ENCODE measurements at places on chromosomes 12 and 14. TPM values are rescaled to one million over a fixed set of nuclear protein-coding genes. Genes with fewer than 3 reads are reported as not detected.

DNA sequence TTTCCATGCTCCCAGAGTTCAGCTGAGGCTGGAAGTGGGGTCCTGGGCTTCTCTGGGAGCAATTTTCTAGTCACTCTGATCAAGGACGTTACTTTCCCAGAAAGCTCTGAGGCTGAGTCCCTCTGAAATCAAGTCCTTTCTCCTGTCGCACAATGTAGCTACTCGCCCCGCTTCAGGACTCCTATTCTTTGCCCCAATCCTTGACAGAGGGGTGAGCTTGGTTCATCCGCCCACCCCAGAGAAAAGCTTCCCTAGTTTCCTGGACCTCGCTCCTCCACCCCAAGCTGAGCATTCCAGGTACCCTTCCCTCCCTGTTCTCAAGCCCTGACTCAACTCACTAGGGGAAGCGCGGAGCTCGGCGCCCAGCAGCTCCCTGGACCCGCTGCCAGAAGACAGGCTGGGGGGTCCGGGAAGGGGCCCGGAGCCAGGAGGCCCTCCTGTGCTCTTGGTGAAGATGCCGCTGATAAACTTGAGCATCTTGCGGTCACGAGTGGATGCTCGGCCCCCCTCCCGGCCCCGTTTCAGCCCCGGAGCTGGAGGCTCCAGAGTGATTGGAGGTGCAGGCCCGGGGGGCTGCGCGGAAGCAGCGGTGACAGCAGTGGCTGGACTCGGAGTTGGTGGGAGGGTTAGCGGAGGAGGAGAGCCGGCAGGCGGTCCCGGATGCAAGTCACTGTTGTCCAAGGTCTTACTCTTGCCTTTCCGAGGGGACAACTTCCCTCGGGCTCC is 1.6 kb downstream of the AGAP2 start:
- DNase-seq = no peak

DNA sequence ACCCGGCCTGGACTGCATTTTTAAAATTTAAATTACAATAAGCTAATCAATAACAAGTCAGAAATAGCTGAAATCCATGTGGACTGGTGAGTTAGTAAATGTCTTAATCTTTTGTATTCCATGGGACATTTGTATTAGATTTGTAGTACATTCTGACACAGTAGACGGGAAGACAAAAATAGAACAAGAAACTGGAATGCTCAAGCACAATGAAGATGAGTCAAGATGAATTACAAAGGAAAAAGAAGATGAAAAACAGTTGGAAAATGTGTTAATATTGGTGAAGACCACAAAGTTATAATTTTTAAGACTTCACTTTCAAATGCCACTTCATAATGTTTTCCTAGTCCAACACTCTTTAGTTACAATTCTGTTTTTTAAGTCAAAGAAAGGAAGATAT is 97.8 kb upstream of the FERMT2 start:
- DNase-seq = no peak

GRCh38 chr12:26817183-26817591 is 15.8 kb downstream of the ITPR2 start:
- no peak for DNase-seq

DNA sequence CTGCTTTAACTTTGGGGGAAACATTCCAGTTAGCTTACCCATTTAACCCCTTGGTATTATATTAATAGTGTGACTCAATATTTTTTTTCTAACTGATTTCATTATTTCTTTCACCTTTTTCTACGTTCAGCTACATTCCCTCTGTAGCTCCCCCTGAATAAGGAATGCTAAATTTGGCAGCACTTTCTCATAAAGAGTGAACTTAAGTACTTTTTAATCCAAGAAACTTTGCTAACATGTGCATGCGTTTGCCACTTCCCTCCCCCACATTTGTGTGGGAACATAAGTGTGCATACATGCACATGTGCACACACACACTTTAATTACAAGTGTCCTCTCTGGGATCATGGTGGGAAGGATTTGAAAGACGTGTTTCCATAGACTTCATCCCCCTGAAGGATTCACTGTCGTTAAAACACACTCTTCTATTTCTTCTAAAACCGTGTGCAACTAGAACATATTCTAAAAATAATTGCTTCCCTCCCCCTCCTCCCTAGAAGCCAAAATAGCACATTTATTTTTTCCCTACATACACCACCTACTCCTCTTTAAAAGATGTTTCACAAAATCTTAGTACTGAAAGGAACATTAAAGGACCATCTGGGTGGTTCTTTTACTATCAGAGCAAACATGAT is 142.6 kb downstream of the PPM1H start:
- peak; percentile 22 for DNase-seq

GRCh38 chr12:104747955-104748354 is 210.1 kb downstream of the SLC41A2 start:
- DNase-seq = no peak

DNA sequence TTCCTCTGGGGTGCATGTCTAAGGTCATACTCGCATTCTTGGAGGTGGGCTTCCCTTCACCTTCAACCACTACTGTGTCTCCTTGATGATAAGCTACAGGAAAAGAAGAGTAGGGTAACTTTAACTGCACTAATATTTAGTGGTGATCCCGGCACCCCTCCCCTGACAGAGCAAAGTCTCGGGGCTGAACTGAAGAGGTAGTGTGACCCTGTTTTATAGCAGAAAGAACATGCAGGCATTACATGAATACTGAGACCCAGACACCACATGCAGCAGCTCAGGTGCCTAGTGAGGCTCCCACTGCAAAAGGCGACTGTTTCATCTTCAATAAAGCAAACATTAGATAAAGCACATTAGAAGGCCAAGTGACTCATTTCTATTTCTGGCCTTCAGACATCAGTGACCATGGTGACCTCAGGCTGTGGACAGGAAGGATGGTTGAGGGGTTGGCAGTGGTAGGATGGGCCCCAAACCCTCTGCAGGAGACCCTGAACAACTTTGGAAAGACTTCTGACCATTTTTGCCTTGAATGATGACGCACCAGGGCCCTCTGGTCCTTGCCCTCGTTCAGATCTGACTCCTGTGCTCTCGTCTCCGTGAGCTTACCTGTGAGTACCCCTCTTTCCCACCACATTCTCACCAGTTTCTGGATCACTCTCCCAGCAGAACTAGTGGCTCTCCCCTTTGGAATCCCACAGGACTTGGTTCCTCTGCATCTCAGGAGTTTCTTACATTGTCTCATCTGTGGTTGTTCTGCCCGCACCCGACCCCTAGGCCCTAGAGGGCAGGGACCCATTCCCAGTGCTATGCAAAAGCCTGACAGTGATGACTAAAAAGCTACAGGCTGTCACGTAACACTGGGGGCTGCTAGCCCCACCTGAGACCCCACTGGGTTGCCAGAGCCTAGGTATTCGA is 23.8 kb upstream of the JPH4 start:
- no peak for DNase-seq

GRCh38 chr14:75030147-75030546 is 21.1 kb downstream of the MLH3 start:
- no peak for DNase-seq

DNA sequence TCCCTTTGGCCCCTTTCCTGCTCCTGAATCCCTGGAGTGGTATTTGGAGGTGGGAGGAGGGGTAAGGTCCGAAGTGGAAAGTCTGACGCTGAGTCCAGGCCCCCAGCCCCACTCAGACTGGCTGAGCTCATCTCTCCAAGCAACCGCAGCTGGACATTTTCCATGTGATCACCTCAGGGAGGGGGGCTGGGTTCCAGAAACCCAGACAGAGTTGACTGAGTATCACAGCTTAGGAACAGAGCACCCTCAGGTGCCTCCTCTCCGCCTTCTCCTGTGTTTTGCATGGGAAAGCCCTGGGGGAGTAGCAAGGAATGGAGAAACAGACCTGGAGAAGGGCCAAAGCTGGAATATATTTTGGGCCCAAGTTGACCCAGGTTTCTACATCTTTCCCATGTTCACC is 8.0 kb upstream of the ITGA5 start:
- DNase-seq = peak; percentile 34

DNA sequence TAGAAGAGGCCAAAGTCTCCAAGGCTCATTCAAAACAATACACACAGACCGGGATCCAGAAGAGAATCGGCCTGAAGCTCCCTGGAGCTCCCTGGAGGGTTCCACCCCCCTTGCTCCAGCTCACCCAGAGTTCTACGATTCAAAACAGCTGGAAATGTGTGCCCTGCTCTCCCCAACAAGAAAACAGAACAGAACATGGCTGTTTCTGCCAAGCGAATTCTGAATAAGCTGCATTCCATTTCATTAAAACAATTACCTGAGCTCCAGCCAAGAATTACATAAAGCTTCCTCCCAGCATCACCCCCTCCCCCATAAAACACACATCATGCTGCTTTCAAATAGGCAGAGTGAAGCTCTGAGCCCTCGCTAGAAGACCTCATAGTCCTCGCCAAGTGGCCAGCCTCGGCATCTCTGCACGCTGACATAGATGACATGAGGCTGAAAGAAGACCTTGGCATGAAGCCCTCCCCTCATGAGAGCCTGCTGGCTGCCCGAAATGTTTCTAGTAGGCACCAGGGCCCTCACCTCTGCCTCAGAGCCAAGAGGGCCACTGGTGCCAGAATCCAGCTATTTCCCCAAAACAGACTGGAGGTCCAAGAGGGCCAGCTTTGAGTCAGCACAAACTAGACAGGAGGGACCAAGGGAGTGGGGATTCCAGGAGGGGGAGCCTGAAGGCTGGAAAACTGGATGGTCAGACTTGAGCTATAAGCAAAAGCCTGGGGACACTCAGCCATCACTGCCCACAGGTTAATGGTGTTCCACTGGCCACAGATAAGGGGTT is 8.3 kb downstream of the PXN start:
- DNase-seq = peak; percentile 93

Gene NOS1
- polyA plus RNA-seq = under 0.01 TPM

Gene DCN
- polyA plus RNA-seq = 4,941 TPM

Gene PROX2
- polyA plus RNA-seq = 0.01 TPM

Gene CCDC196
- polyA plus RNA-seq = not detected

Gene GLIPR1L1
- not detected for polyA plus RNA-seq

Gene ASB2
- 1.5 TPM for polyA plus RNA-seq

Gene SLC17A8
- polyA plus RNA-seq = not detected

Gene EFS
- 2.0 TPM for polyA plus RNA-seq
